ENCODE measurements at places on chromosomes 1 and 21.

DNA sequence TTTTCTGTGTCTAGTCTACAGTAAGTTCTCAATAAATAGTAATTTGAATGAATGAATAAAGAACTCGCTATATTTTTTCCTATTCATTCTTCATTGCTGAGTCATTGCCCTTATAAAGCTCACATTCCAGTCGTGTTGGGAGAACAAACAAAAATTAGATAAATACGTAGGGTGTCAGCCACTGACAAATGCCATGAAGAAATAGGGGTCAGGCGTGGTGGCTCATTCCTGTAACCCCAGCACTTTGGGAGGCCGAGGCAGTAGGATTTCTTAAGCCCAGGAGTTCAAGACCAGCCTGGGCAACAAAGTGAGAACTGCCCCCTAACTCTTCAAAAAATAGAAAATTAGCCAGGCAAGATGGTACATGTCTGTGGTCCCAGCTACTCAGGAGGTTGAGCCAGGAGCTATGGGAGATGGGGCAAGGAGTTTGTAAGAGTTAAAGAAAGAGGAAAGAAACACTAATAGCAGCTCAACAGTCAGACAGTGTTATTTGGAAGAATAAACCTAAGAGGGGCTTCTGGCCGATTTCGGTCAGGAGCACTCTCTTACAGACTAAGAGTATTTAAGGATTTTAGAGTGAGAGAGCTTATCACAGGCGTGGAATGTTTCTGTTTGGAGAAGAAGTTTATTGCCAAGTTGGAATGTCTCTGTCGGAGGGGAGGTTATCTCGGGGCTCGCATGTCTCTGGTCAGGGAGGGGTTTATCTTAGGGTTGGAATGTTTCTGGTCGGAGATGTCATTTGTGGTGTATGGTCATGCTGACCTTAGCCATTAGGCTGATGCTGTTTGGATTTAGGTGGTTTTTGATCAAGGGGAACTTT is 1.8 kb upstream of the CHML start:
- DNase-seq = no peak

- no peak for DNase-seq
Measured at GRCh38 chr21:31298618-31299269, 45.3 kb downstream of the TIAM1 start.

GRCh38 chr1:8059161-8059622 is 33.1 kb upstream of the ERRFI1 start:
- DNase-seq = no peak

DNA sequence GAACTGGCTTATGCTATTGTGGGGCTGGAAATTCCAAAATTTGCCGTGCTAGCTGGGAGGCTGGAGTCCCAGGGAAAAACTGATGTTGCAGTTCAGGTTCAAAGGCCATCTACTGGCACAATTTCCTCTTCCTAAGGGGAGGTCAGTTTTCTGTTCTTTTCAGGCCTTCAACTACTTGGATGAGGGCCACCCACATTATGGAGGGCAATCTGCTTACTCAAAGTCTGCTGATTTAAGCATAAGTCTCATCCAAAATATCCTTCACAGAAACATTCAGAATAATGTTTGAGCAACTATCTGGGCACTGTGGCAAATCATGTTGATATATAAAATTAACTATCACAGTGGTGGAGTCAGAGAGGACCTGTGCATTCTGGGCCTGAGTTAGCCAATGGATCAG is 21.2 kb upstream of the PTGFR start:
- DNase-seq = no peak

GRCh38 chr1:87706779-87707228 is 378.1 kb downstream of the LMO4 start:
- DNase-seq = no peak

Data from femur (tissue), 1 donor.